ENCODE measurements at places on chromosomes 6 and 20. TPM values are rescaled to one million over a fixed set of nuclear protein-coding genes. Genes with fewer than 3 reads are reported as not detected.

Gene DHX16
- total RNA-seq, result 26.1 TPM

Gene MAP3K5
- 7.4 TPM for total RNA-seq

Gene FAM83C
- total RNA-seq, result not detected

Gene HSPA1A
- total RNA-seq, result 36.9 TPM

Gene TMX4
- total RNA-seq, result 40.9 TPM

Gene RSPO3
- total RNA-seq, result 1.8 TPM

Gene DBNDD2
- total RNA-seq, result 13.0 TPM

Gene RALGAPA2
- total RNA-seq, result 7.7 TPM

Gene SIRPB1
- total RNA-seq, result 1.2 TPM

Gene SLC4A11
- total RNA-seq, result under 0.01 TPM

Gene MATN4
- not detected for total RNA-seq

Gene EPHA7
- not detected for total RNA-seq

Gene PAK5
- not detected for total RNA-seq

Gene CRISP3
- total RNA-seq, result not detected

Gene LRRN4
- not detected for total RNA-seq

Gene RIMS4
- total RNA-seq, result 0.29 TPM

Gene SIRPD
- not detected for total RNA-seq

- no peak for DNase-seq
Observed at GRCh38 chr20:40433341-40433861, 255.6 kb downstream of the MAFB start.

DNA sequence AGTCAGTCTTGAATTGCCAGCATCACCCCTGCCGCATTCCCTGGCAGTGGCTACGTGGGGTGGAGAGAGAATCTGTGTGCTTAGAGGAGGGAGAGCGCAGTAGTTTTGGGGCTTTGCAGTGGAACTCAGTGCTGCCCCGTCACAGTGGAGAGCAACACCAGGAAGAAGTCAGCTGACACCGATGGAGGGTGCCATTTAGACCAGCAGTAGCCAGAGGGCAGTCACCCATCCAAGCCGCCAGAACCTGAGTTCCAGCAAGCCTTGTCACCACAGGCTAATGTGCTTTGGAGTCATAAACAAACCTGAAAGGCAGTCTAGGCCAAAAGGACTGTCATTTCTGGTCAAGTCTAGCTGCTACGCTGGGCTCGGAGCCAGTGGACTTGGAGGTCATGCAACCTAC lies 22.0 kb upstream of the PERP start:
- no peak for DNase-seq

- no peak for DNase-seq
Observed at GRCh38 chr6:134680021-134680420, 269.9 kb downstream of the ALDH8A1 start.

DNA sequence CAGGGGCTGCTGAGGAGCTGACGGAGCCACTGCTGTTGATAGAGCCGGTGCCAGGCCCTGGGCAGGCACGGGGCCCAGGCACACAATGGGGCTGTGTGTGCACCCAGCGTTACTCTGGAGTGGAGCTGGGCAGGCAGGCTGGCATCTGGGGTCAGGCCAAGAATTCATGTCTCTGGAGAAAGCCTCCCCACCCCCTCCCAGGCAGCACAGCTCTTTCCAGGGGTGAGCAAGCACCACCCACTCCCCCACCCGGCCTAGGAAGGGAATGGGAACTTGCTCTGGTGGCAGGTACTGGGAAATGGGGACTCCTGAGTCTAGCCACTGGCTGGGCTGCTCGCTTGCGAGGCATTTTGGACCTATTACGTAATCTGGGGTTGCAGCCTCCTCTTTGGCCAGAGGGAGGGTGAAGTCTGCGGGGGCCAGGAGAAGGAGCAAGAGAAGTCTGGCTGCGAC lies 22.7 kb downstream of the TFEB start:
- DNase-seq, result peak; percentile 96

GRCh38 chr20:32501709-32502108 lies 83.4 kb downstream of the NOL4L start:
- peak; percentile 62 for DNase-seq

- no peak for DNase-seq
Observed at GRCh38 chr20:46568570-46569129, 18.2 kb upstream of the OCSTAMP start.

DNA sequence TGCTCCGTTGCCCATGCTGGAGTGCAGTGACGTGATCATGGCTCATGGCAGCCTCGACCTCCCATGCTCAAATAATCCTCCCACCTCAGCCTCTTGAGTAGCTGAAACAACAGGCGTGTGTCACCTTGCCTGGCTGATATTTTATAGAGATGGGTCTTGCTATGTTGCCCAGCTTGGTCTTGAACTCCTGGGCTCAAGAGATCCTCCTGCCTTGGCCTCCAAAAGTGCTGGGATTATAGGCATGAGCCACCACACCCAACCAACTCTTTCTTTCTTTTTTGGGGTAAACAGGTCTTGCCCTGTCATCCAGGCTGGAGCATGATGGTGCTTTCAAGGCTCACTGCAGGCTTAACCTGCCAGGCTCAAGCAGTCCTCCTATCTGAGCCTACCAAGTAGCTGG lies 266.4 kb downstream of the CDKAL1 start:
- DNase-seq, result no peak

DNA sequence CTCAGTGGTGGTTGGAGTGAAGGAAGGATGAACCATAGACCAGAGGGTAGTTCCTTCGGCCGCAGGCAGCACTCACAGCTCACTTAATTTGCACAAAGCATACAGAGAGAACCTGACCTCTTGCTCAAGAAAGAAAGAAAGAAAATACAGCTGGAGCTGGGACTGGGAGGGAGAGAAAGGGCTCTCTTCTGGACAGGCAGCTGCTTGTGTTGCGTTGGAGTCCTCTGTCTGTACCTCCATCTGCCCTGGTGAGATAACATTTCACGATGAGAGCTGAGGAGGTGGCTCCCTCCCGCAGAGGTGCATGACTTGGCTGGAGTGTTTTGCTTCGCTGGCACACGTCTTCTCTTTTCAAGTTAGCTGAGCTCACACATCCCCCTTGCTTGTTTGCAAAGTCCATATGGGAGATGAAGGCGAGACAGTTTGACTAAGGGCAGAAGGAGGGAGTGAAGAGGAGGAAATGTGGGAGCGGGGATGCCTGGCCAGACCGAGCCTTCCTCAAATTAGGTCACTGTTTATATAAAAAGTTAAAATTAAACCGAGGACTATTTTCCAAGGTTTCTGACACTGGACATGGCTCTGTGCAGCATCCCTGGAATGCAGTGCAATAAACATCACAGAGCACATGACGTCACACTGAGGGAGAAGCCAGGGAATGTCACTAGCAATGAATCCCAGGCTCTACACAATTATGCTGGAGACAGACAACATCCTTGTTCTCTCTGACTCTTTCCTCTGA lies 359.4 kb downstream of the CD83 start:
- peak; percentile 86 for DNase-seq

DNA sequence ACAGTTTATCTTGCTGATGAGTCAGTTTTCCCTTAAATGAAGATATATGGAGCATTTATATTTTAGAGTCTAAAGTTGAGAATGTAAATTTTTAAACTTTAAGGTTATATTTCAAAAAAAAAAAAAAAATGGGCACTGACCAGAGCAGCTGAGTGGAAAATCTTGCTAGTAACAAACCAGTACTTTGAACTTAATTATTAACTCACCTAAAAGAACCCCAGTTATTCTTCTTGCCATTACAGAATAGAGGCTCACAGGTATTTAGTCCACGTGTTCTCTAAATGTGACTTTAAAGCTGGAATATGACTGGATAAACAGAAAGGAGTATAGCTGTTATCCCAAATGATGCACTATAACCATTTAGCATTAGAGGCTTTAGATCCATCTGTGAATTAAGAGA lies 178.4 kb downstream of the COL9A1 start:
- DNase-seq, result no peak

DNA sequence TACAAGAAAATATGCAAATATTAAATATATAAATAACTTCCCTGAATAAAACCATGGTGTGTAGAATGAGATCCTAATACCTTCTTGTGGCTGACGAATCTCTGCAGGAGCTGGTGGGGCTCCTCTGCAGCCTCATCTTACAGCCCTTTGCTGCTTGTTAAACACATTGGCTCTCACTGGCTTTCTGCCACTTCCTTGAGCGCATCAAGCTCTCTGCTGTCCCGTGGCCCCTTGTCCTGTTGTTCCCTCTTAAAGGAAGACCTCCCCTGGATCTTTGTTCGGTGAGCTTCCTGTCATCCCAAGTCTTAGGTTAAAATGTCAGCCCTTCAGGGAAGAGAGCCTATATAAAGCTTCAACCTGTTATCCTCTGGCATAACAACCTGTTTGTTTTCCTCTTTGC lies 519.6 kb downstream of the DOK5 start:
- DNase-seq, result no peak

DNA sequence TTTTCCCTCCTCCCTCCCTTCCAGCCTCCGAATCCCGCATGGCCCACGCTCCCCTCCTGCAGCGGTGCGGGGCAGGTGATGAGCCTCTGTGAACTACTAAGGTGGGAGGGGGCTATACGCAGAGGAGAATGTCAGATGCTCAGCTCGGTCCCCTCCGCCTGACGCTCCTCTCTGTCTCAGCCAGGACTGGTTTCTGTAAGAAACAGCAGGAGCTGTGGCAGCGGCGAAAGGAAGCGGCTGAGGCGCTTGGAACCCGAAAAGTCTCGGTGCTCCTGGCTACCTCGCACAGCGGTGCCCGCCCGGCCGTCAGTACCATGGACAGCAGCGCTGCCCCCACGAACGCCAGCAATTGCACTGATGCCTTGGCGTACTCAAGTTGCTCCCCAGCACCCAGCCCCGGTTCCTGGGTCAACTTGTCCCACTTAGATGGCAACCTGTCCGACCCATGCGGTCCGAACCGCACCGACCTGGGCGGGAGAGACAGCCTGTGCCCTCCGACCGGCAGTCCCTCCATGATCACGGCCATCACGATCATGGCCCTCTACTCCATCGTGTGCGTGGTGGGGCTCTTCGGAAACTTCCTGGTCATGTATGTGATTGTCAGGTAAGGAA lies at the start of gene OPRM1:
TSS of gene OPRM1 (plus strand) at position 10 of the 612 bp plus-strand sequence. CDS start at position 315, 305 bp downstream.
- no peak for DNase-seq

- DNase-seq, result no peak
Observed at GRCh38 chr20:43536817-43537440, 21.9 kb upstream of the SGK2 start.

DNA sequence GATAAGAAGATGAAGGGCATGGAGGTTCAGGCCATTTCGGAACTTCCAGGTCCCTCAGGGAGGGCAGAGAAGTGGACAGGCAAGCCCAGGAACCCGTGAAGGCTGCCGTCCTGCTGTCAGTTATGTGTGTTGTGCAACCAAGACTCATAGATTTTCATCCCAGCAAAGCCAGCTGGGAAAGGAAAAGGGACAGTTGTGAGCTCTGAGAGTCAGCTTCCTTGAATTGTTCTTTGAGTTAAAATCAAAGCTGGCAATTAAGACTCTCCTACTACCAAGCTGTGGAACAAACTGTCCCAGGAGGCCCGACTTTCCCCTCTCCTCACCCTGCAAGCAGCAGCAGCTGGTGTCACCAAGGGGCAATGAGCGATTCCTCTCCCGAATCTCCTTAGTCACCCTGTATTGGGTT lies 46.3 kb upstream of the IYD start:
- DNase-seq, result no peak

GRCh38 chr20:46123482-46124245 lies 5.5 kb downstream of the CD40 start:
- no peak for DNase-seq

GRCh38 chr20:41476013-41476441 lies 109.4 kb upstream of the EMILIN3 start:
- DNase-seq, result no peak

- no peak for DNase-seq
Observed at GRCh38 chr20:52130406-52130805, 61.2 kb downstream of the ZFP64 start.

DNA sequence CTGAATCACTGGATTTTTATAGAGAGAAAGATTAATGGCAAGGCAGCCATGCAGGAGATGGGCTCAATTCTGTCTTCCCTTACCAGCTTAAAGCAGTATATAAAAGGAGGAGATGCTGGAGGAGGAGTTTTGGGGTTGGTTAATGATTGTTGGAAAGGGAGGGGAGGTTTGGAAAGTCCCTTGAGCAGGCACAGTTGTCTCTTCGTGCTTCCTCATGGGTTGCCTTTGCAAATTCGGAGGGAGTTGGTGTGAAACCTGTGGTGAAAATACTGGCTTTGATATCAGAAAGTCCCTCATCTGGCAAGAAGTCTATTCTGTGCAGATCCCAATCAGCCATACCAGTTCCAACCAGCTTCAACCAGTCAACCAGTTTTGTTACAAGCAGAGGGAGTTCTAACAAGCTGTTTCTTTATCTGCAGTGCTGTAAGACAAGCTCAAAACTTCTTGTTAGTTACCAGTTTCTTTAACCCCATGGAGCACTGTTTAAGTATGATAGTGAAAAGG lies 107.0 kb downstream of the HIVEP1 start:
- no peak for DNase-seq

- peak; percentile 95 for DNase-seq
Observed at GRCh38 chr20:35305682-35306556, 13.7 kb upstream of the FAM83C start.

DNA sequence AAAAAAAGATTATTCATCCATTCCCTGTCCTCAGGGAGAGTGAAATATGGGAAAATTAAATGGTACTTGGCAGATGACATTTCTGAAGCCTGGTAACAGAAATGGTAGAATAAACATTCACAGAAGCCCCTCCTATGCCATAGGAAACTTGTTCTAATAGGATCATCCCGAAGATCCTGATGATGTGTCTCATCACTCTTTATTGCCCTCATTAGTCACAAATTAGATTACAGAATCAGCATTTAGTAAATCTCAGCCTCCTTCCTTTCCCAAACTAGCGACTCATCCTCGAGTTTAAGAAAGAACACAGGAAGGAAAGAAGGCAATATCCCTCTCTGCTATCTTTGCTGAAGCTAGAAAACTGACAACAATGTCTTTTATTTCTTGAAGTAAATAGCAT lies 154.4 kb downstream of the TMEM200A start:
- DNase-seq, result peak; percentile 69

DNA sequence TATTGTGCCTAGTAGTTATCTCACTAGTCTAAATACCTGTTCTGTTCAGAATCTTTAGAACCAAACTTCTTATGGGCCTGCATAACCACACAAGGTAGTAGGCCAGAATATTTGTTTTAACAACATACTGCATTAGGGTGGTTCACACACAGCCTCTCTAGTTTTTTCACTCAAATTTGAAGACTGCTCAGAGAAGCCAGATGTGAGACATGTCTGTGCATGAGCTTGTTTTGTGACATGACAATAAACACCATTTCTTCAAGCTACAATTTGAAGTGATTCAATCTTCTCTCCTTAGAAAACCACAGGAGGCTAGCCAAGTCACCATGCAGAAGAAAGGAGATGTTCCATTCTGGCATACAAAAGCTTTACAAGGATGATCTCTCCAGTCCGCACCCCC lies 135.6 kb downstream of the MMS22L start:
- no peak for DNase-seq

GRCh38 chr6:153058291-153058690 lies 55.8 kb upstream of the MTRF1L start:
- no peak for DNase-seq

All from osteoblast (primary cell).